ENCODE measurements at places on chromosomes 1 and 21.

DNA sequence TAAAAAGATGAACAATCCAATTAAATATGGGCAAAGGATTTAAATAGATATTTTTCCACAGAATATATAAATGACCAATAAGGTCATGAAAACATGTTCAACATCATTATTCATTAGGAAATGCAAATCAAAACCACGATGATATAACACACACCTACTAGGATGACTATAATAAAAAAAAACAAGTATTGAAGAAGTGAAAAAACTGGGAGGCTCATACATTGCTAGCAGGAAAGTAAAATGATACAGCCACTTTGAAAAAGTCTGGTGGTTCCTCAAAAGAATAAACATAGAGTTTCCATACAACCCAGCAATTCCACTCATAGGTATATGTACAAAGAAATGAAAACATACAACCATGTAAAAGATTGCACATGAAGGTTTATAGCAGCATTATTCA, 75.7 kb upstream of the RAB4A start:
- DNase-seq, result no peak

- DNase-seq, result no peak
These were observed 15.1 kb downstream of the RCSD1 start for GRCh38 chr1:167645140-167645541.

GRCh38 chr1:21313203-21313885, 23.1 kb upstream of the ECE1 start:
- no peak for DNase-seq

DNA sequence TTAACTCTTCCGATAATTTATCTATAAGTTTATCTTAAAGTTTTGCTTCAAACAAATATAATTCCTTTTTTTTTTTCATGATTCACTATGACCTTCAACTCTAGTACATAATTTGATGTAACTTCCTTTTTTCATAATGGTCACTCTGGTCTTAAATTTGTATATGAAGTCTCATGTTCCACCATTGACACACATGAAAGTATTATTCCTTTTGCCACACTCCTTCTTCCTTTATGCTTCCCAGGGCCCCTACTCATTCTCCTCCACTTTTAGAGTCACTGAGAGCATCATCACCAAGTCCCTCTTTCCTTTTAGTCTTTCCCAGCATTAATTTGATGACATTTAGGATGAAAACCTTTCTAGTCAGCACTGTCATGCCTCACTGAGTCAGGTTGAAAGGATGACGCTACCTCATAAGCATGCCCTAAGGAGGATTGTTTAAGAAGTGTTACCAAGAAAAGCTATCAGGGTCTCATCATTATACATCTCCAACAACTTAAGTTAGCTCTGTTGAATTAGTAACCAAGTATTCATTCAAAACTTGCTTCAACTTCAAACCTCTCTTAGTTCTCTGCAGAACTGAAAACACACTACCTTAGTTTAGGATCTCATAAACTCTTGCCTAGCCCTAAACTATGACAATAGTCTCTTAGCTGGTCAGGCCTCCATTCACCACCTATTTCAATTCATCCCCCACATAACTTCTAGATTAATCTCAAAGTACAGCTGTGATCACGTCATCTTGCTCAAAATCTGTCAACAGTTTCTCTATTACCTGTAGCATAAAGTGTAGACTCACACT, 14.5 kb downstream of the AUNIP start:
- DNase-seq, result no peak

GRCh38 chr1:190102757-190103326, 374.8 kb downstream of the BRINP3 start:
- DNase-seq, result no peak

GRCh38 chr1:223140611-223141405, 2.2 kb downstream of the TLR5 start:
- DNase-seq, result no peak

GRCh38 chr1:218456444-218456843, 111.3 kb downstream of the TGFB2 start:
- no peak for DNase-seq

- no peak for DNase-seq
These were observed 579.9 kb upstream of the BEND5 start for GRCh38 chr1:49356594-49356993.

DNA sequence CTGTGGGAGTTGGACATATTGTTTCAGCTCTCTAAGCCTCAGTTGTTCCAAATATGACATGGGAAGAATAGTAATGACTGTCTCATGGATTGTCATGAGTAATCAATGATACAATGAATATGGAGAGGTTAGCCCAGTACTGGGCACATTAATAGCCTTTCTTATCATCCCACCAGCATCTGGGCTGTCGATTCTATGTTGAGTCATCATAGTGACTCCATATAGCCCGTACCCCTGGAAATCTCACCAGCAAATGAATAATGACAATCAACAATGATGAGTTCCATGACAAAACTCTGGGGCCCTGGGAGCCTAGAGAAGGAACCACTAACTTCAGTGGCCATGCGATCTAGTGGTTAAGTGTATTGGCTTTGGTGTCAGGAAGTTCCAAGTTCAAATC, 39.7 kb upstream of the GJB5 start:
- DNase-seq, result no peak

GRCh38 chr1:241749041-241749944, 97.2 kb downstream of the WDR64 start:
- DNase-seq, result no peak

Measured in NCI-H345 (cell line).